ENCODE measurements at places on chromosomes 4 and X.

DNA sequence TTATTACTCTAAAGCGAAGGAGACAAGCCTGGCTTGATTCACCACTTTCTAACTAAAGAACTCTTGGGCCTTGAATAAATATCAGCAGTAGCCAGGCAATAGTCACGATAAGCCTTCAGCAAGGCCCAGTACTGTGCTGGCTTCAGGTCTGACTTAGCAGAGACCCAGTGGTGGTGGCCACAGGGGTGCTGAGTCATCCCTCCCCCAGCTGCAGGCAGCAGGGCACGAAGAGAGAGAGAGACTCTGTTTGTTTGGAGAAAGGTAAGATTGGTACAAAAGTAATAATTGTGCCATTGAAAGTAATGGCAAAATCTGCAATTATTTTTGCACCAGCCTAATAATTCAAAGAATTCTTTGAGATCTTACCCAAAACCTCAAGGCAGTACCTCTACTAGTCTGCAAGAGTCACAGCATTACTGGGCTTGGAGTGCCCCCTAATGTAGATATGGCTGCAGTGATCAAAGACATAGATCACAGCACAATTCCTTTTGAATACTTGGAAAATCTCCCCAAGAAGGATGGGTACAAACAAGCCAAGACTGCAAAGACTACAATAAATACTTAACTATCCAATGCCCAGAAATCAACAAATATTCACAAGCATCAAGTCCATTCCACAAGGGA, 159.5 kb upstream of the USP38 start:
- no peak for DNase-seq

DNA sequence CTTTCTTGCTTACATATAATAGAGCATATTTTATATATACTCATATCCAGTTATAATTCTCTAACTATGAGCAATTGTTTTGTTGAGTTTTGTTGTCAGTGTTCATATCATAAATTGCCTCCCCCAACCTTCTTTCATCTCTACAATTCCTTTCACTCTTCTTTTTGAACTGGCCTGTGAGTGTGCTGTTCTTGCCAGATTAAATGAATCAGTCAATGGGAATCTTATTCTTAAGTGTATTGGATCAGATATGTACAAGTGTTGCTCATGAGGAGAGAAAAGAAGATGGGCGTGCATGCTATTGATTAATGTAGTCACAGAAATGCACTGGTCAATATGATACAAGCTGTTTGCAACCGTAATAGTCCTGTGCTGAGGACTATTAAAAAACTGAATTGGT, 728.1 kb upstream of the MAGEB2 start:
- DNase-seq = no peak

- no peak for DNase-seq
These were observed 687.2 kb downstream of the FAM133A start for GRCh38 chrX:94361241-94361640.

DNA sequence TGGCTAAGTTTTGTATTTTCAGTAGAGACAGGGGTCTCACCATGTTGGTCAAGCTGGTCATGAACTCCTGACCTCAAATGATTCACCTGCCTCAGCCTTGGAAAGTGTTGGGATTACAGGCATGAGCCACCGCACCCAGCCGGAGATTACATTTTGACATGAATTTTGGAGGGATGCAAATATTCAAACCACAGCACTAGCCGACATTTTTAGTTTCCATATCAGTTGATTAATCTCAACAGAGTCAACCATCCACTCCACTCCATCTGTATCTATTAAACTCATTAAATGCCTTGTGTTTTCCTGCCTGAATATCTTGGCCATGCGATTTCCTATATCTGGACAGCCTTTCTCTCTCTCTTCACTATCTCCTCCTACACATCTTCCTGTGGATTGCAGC, 64.1 kb upstream of the PDGFRA start:
- DNase-seq = no peak

DNA sequence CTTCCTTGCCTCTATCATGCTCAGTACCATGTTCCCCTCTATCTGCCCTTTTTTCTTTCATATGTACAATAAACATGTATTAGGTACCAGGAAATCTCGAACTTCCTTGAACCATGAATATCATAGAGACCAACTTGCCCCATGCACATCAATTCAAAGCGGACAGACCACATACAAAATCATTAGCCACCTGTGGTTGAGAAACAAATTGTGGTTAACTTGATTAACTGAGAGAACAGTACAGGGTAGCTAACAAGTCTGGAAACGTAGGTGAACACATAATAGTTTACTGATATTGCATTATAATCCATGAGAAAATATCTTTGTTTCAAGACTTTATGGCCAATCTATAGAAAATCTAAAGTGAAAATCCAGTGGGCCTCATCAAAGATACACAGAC, 8.2 kb downstream of the CASP3 start:
- DNase-seq = no peak

DNA sequence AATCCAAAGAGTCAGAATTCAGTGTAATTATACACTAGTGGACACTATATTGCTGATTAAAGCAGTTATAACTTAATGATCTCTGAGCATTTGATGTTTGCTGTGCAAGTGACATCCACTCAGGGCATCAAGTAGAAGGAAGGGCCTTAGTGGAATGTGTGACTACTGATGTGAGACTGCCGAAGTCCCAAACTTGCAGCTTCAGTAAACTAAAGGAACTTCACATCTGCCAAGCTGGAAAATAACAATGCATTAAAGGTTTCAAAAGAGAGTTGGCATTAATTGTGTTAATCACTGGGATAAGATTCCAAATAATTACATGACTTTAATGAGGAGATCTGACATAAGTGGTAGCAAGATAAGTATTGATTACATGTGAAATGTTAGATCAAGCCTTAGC, 52.5 kb upstream of the SLC25A4 start:
- no peak for DNase-seq

DNA sequence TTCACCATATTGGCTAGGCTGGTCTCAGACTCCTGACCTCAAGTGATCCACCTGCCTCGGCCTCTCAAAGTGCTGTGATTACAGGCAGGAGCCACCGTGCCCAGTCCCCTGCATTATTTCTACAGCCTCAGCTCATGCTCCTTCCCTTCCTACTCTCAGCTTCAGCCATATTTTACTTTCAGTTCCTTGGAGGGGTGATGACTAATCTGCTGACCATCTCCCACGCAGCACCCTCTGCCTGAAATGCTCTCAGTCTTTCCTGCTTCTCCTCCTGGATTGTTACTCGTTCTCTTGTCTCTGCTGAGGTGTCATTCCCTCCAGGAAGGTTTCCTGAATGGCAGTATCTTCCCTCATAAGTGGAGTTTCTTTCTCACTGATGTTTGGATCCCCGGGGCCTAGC, 63.3 kb downstream of the MOSPD2 start:
- DNase-seq = no peak

- no peak for DNase-seq
These were observed 118.6 kb upstream of the VCX3B start for GRCh38 chrX:8346060-8346459.

GRCh38 chr4:139745111-139745639, 79.6 kb downstream of the MGST2 start:
- DNase-seq = no peak

GRCh38 chrX:69143530-69143929, 21.7 kb downstream of the PJA1 start:
- DNase-seq = no peak

All from right renal pelvis (tissue), 4 donors.